ENCODE measurements at places on chromosomes 6 and 20.

DNA sequence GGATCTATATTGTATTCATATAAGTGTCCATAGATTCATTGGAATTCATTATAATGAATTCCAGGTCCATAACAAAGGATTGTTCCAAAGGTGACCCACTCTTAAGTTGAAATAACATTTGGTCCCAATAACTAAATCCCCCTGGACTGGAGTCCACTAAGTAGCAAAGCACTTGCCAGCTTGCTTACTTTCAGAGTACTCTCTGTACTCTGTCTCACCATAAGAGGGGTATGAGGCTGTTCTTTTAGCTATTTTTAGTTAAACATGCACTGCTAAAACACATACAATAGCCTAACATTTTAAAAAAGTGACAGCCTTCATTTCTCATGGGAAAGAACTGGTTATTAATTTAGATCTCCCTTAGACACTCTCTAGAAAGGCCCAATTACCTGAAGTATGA, 16.7 kb upstream of the ARHGAP18 start:
- no peak for DNase-seq
- H3K4me3 ChIP-seq, result no peak overlapping the region
- H3K36me3 ChIP-seq, result no peaks in the 10 kb centered on the region
- H3K4me1 ChIP-seq, result no peaks in the 10 kb centered on the region
- H3K27ac ChIP-seq, result no peak overlapping the region
- H3K27me3 ChIP-seq, result no peaks in the 10 kb centered on the region

GRCh38 chr6:150177952-150178520, 35.2 kb downstream of the PPP1R14C start:
- DNase-seq, result no peak
- H3K4me3 ChIP-seq, result no peak overlapping the region
- H3K36me3 ChIP-seq, result no peaks in the 10 kb centered on the region
- no peak overlapping the region for H3K27ac ChIP-seq
- no peaks in the 10 kb centered on the region for H3K27me3 ChIP-seq

DNA sequence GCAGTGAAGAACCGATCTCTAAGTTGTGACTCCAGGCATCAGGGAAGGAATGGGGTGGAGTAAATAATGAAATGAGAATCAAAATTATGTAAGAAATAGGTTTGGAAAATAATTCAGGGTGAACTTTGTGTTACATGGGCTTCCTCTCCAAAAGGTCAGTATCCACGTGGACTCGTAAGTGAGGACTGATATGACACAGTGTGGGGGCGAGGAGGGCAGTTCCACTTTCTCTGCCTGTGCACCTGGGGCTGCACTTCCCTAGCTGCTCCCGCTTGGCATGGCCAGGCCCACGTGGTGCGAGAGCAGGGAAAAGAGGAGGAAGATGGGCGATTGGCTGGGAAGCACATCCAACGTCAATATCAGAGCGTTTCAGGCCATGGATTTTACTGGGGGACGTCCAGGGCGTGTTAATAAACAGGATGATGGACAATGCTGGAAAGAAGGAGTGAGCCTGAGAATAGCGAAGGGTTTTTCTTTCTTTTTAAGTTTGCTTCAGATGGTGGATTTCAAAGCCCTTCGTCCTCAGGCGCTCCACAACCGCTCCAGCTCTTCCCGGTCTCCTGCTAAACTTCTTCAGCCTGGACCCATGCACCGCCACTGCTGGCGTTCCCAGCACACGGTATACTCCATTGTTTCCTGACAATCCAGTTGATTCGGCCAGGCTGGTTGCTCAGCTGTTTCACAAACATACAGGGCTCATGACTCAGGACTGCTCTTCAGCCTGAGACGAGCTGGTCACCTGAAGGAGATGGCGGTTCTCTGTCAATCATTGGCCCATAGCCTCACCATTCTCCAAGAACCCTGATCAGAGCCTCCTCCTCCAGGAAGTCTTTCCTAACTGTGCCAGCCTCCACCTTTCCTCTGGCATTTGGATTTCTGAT, 11.8 kb downstream of the CCR6 start:
- no peak for DNase-seq
- no peaks in the 10 kb centered on the region for H3K4me1 ChIP-seq
- no peak overlapping the region for H3K4me3 ChIP-seq
- H3K27ac ChIP-seq, result no peak overlapping the region
- no peaks in the 10 kb centered on the region for H3K36me3 ChIP-seq

DNA sequence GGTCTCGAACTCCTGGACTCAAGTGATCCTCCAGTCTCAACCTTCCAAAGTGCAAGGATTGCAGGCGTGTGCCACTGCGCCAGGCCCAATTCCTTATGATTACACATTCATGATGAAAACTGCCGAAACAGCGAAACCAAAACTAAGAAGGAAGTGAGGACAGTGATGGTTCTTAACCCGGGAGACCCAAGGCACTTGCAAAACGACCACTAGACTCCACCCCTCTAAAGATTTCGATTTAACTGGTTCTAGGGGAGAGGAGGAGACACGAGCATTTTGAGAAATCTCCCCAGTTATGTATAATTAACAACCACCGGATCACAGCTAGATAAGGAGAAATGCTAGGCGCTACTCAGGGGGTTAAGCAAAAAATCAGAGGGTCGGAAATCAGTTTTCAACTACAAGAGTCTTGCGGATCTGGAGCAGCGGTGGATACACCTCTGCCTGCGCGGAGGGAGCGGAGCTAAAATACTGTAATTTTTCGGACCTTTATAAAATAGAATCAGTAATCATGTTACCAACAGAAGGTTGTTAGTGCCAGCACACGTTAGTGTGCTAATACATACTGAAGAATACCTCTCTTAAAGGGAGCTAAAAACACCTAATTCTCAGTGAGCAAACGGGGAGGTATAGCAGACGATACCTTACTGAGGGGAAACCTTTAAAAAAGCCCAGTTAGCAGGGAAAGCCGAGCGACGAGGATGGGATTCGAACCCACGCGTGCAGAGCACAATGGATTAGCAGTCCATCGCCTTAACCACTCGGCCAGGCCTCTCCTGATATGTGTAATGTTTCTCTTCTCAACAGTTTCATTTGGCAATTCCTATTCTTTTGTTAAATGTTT, 60.0 kb upstream of the BTN3A2 start:
- peak overlapping the region; percentile 46 for H3K4me3 ChIP-seq
- H3K4me1 ChIP-seq, result no peaks in the 10 kb centered on the region
- DNase-seq, result no peak
- no peaks in the 10 kb centered on the region for H3K36me3 ChIP-seq
- no peaks in the 10 kb centered on the region for H3K27me3 ChIP-seq
- peak overlapping the region; percentile 66 for H3K27ac ChIP-seq

DNA sequence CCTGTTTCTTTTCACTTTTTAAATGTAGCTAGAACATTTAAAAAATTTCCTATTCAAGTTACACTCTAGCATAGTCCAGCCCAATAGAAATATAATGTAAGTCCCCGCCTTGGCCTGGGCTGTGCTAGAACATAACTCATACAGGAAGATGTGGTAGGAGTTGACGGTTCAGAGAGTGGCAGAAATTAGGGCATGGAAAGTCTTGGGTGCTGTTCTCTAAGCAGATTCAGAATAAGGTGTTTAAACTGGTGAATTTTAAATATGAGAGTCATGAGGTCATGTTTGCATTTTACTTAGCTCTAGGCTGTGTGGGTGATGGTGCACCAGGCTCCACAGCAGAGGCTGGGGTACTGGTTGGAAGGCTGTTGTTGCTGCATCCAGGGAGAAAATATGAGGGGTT, 256.5 kb downstream of the FARS2 start:
- DNase-seq, result no peak
- H3K4me1 ChIP-seq, result no peaks in the 10 kb centered on the region
- no peaks in the 10 kb centered on the region for H3K27me3 ChIP-seq
- no peak overlapping the region for H3K27ac ChIP-seq

- H3K36me3 ChIP-seq, result peaks cover 10% of the 10 kb centered on the region
- no peak for DNase-seq
- H3K27ac ChIP-seq, result no peak overlapping the region
These were observed 289.3 kb downstream of the FARS2 start for GRCh38 chr6:5550631-5551030.

- no peaks in the 10 kb centered on the region for H3K36me3 ChIP-seq
- H3K4me3 ChIP-seq, result no peak overlapping the region
- H3K4me1 ChIP-seq, result peaks cover 13% of the 10 kb centered on the region
- H3K27ac ChIP-seq, result no peak overlapping the region
- H3K27me3 ChIP-seq, result peaks cover 8% of the 10 kb centered on the region
- DNase-seq, result no peak
These were observed 4.2 kb downstream of the SCRT2 start for GRCh38 chr20:671252-672030.

GRCh38 chr20:53748176-53748575, 154.5 kb upstream of the ZNF217 start:
- H3K4me3 ChIP-seq, result no peak overlapping the region
- no peak for DNase-seq
- H3K36me3 ChIP-seq, result no peaks in the 10 kb centered on the region
- no peak overlapping the region for H3K27ac ChIP-seq
- H3K4me1 ChIP-seq, result peaks cover 21% of the 10 kb centered on the region

- H3K27ac ChIP-seq, result peak overlapping the region; percentile 62
- no peaks in the 10 kb centered on the region for H3K27me3 ChIP-seq
- H3K4me1 ChIP-seq, result peaks cover 30% of the 10 kb centered on the region
- H3K36me3 ChIP-seq, result no peaks in the 10 kb centered on the region
These were observed 42.2 kb upstream of the FOXP4 start for GRCh38 chr6:41503827-41504465.
